ENCODE measurements at places on chromosomes 5 and 9.

GRCh38 chr5:2191972-2192371, 309.2 kb upstream of the IRX4 start:
- DNase-seq = peak; percentile 4

DNA sequence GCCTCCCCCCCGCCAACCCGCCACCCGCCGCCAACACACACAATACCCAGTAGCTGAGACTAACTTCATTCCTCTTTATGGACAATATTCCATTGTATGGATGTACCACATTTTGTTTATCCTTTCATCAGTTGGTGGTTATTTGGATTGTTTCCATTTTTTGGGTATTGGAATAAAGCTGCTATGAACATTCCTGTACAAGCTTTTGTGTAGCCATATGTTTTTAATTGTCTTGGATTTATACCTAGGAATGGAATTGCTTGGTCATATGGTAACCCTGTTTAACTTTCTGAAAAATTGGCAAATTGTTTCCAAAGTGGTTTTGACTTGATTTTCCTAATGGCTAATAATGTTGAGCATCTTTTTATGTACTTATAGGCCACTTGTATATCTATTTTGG, 4.9 kb upstream of the UBTD2 start:
- no peak for DNase-seq

DNA sequence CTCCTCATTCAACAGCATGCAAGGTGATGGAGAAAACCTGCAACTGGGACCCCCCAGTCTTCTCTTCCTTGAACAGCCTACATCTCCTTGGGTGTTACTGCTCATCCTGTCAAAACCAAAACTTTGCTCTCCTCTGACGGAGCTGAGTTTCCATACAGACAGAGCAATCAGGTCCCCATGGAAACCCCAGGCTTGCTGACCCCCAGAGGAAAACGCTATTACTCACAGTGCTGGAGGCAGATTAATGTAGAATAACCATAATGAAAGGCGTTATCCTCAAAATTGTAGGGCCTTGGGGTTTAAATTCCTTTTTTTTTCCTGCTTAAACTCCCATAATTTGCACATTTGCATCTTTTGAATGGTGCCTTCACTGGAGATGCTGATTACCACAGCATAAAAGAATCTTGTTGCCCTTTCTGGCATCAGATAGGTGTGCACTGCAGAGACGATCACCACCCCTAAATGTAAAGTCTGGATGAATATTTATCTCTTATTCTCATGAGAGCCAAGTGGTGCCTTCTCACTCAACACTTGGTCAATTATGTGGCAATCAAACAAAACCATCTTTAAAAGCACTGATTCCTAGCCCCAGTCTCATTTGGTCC, 126.3 kb downstream of the MSX2 start:
- DNase-seq = no peak

DNA sequence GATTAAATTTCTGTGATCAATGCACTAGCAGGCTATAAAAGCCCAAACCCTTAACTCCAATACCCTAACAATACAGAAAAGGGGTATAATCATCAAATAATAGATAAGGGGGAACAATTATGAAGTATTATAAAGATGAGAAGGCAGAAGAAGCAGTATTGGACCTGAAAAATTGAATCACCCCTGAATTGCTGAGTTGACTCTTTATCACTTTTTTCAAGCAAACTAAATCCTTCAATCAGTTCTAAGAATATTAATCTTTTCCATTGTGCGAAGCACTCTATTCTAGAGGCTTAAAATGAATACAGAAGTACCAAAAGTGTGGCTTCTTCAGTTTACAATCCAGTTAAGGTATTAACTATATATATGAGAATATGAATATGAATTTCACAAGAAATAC, 120.7 kb downstream of the RNF180 start:
- DNase-seq = no peak

- DNase-seq = no peak
These were observed 995.8 kb upstream of the ACO1 start for GRCh38 chr9:31388660-31389059.

GRCh38 chr9:91047529-91047928, 245.9 kb downstream of the SYK start:
- DNase-seq = no peak

DNA sequence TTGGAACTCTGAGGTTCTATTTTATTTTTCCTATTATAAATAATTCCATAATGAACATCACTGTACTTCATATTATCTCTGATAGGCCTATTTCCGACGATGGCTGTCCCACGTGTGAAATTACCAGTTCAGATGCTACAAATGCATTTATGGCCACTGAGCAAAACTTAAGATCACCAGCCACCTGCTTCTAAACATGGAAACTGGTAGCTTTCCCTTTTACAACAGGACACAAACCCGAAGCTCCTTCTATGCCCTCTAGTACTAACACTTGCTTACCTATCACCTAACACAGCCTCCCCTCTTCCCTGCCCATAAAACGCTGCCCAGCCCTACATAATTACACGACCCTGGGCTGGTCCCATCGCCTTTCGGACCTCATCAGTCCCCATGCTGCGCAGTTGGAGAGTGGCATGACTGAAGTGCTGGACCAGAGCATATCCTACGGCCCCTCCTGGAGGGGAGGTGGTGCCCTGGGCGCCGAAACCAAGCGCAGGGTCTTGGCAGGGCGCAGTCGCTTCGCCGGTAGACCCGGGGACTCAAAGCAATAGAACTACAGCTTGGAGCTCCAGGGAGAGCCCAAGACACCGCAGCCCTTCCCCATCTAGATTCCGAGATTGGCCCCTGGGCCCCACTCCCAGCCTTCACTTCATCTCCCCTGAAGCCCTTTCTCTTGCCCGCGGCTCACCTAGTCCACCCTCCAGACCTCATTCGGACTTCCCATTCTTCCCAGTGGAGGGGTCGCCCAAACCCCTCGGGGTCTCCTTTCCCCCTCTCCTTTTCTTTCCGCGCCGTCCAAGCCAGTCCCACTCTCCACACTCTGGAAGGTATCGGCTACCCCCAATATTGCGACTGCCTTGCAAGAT, 1.0 kb upstream of the SAP30L start:
- DNase-seq = no peak

GRCh38 chr9:73179589-73179988, 27.9 kb downstream of the ANXA1 start:
- DNase-seq = no peak

DNA sequence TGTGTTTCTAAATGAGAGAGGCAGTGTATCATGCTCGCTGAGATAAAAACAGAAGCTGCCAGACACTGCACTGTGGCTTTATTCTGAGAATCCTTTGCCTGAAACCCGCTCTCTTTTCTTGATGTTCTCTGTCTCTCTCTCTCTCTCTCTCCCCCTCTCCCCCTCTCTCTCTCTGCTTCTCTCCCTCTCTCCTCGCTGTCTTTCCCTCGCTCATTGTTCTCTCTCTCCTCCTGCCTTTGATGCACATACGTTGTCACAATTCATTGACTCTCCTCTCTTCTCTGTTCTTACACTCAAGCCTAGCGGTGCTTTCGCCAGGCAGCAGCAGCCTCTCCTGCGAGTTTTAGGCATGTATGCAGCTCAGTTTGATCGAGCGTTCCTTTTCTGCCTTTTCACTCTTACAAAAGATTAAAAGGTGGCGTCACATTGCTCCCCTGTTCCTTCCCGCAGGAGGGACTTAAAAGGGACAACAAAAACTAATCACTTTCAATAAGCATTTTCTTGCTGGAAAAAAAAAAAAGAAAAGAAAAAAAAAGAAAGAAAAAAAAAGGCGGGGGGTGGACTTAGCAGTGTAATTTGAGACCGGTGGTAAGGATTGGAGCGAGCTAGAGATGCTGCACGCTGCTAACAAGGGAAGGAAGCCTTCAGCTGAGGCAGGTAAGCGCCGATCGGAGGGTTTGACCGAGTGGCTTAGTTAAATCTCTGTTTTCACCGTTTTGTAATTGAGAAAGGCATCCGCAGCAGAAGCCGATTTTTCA, 717.9 kb upstream of the WWC1 start:
- DNase-seq = no peak

DNA sequence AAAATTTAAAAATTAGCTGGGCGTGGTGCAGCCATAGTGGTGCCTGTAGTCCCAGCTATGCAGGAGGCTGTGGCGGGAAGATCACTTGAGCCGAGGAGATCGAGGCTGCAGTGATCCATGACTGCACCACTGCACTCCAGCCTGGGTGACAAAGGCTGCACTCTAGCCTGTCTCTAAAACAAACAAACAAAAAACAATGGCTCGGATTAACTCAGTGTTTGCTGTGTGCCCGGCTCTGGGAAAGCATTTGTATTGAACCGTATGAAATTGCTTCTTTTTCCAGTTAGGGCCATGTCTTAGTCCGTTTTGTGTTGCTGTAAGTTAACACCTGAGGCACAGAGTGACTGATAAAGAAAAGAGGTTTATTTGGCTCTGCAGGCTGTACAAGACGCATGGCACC, 62.6 kb downstream of the CFAP77 start:
- DNase-seq = no peak

- no peak for DNase-seq
These were observed 89.1 kb downstream of the STK10 start for GRCh38 chr5:172098883-172099282.

DNA sequence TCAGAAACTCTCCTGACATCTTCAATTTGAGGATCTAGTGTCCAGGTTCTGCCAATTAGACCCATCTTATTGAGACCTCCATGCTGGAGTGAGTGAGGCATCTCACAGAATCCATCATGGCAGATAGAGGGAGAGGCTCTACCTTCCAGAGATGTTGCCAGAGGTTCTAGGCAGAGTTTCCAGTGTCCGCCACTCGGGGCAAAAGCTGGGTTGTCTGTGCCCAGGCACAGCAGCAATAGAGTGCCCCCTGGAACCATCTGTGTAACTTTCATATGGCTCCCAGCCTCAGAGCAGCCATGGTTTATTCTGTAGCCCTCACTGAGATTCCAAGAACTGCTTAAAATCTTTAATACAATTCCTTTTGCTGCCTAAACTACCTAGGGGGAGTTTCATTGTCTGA, 16.6 kb upstream of the CCDC112 start:
- DNase-seq = no peak

- no peak for DNase-seq
These were observed 667 bp downstream of the FBXO10 start for GRCh38 chr9:37575511-37575914.

GRCh38 chr5:5711592-5711991, 289.1 kb downstream of the ICE1 start:
- DNase-seq = no peak

DNA sequence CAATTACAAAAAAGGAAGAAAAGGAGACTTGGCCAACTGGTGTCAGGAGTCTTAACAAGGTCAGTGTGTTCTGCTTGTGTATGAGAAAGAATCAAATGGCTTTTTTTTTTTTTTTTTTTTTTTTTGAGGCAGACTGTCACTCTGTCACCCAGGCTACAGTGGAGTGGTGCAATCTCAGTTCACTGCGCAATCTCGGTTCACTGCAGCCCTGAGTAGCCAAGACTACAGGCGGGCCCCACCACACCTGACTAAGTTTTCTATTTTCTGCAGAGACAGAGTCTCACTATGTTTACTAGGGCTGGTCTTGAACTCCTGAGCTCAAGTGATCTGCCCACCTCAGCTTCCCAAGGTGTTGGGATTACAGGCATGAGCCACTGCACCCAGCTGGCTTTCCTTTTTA, 3.1 kb upstream of the IL7R start:
- DNase-seq = no peak

- DNase-seq = no peak
These were observed 181.5 kb upstream of the PIK3R1 start for GRCh38 chr5:68033961-68034571.

DNA sequence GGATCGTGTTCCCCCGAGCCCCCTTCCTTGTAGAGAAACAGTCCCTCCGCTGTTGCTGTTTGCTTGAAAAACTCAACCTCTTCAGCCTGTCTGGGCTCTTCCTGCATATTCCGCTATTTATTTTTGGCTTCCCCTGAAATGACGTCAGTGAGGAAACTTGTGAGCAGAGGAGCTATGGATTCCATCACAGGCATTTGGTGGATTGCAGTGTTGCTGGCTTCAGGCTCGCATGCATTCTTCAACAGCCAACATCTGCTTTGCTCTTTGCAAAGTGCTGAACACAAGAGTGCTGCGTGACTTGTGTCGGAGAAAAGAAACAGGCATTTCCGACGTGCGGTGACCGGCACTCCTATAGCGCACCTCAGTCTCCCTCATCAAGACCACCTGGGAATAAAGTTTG, 232.7 kb downstream of the RFK start:
- DNase-seq = no peak

- DNase-seq = no peak
These were observed 65.9 kb upstream of the DAP start for GRCh38 chr5:10826971-10827370.

DNA sequence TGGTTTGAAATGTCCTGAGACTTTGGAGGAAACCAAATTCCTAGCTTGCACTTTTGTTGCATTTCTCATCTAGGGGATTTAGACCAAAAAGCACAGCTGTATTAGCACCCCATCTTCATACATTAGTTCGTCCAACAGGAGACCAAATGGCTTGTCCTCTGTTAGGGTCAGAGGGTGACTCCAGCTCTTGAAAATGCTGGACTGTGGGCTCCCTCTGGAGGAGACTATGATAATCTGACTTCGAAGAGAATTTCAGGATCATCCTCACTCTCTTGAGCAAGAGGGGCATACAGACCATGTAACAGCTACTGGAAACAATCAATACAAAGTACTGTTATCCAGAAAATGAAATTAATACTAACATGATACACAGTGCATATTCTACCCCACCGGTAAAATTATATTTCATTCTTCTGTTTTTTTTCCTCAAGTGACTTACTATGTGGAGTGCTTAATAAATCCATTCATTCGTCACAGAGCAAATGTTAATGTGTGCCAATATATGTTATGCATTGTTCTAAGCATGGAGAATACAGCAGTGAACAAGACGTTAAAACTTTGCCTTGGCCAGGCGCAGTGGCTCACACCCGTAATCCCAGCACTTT, 63.7 kb upstream of the PPP2CA start:
- DNase-seq = peak; percentile 30

GRCh38 chr9:2343756-2344155, 277.8 kb upstream of the VLDLR start:
- no peak for DNase-seq

- no peak for DNase-seq
These were observed 173.3 kb downstream of the COL23A1 start for GRCh38 chr5:178416919-178417318.

- DNase-seq = no peak
These were observed 341.8 kb downstream of the ASTN2 start for GRCh38 chr9:117073071-117073470.

DNA sequence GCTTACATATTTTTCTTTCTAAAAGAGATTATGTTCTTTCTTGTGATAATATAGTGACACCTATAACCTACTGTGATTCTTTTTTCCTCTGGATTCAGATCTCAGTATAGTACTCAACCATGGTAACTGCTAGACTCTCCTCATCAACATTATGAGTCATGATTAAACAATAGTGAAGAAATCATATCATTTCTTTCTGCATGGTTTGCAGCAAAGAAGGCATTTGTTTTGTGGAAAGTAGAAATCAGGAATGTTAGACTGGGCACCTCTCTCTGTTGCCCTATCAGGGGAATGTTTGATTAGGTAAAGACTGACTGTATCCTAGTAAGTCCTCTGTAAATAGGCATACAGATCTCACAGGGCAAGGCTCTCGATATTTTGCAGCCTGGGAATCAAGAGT, 25.6 kb upstream of the SMC2 start:
- no peak for DNase-seq

GRCh38 chr9:128153060-128153946, 4.0 kb downstream of the LCN2 start:
- no peak for DNase-seq
